CD4-positive, alpha-beta memory T cell (primary cell): ENCODE measurements at places on chromosomes 2 and 18. TPM values are rescaled to one million over a fixed set of nuclear protein-coding genes. Genes with fewer than 3 reads are reported as not detected.

Gene CYP20A1
- total RNA-seq = 50.8 TPM

Gene RAX
- not detected for total RNA-seq

Gene ITGA6
- total RNA-seq = 69.1 TPM

Gene LINC00305
- not detected for total RNA-seq

Gene NT5DC4
- not detected for total RNA-seq

Gene AQP12A
- not detected for total RNA-seq

DNA sequence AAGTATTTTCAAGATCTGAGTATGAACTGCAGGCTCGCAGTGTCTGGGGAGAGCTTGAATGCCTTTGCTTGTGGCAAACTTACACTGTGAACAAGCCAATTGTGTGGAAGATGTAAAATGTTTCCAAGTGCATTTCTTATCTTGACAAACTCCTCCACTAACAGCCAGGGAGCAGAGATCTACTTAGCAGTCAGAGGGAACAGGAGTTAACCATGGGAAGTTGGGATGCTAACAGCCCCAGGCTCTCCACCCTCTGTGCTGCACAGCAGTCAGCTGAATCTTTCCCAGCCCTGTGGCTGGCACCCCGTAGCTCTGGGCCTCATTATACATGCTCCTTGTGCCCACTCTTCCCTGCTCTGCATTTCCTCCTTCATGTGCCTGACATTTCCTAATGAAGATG is 450.2 kb downstream of the TSN start:
- no peaks in the 10 kb centered on the region for H3K27me3 ChIP-seq
- H3K27ac ChIP-seq = no peak overlapping the region
- no peaks in the 10 kb centered on the region for H3K4me1 ChIP-seq
- H3K4me3 ChIP-seq = no peak overlapping the region
- H3K36me3 ChIP-seq = no peaks in the 10 kb centered on the region

DNA sequence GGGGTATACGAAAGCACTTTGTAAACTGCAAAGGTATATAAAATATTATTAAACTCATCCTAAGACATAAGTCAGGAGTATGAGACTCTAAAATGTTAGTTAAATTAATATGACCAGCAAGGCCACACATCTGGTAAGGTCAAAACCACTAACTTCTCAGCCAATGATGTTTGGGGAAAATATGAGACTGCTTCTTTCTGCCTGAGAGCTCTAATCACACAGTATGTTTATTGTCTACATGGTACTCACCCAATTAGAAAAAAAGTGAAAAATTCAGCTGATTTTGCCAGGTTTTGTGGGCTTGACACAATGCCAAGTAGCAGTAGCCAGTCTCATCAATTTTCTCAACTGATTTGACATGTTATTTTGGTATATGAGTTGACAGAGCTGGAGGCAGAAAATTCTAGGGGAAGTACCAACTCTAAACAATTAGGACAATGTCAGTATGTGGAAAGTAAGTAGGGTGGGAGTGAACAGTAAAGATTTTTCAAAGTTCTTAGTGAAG is 87.3 kb downstream of the ALK start:
- no peak overlapping the region for H3K4me3 ChIP-seq
- no peaks in the 10 kb centered on the region for H3K27me3 ChIP-seq
- no peaks in the 10 kb centered on the region for H3K4me1 ChIP-seq
- H3K36me3 ChIP-seq = no peaks in the 10 kb centered on the region
- no peak for DNase-seq

DNA sequence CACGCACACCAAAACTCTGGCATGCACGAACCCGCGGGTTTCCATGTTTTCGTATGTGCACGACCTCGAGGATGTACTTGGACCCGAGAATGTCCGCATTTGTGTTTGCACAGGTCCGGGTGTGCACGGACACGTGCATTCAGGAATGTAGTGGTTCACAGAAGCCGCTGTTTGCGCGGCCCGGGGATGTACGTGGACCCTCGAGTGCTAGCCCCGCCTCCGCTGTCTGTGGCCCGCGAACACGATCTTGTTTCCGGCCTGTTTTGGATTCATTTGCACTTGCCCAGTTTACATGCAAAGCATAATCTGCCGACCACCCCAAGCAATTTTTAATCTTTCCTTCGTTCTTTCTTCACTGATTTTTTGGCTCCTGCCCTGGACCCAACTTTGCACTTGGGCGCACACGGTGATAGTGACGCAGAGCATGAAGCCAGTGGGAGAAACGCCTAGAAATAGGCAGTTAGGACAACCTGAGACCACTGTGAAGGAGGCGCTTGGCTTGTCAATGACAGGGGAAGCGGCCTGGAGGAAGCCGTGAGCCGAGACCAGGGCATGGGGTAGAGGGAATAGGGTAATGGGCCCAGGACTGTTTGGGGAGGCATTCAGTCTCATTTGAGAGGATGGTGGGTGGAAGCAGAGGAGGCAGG is 45.4 kb upstream of the PTMA start:
- H3K36me3 ChIP-seq = no peaks in the 10 kb centered on the region
- DNase-seq = no peak
- H3K27ac ChIP-seq = peak overlapping the region; percentile 86
- H3K4me3 ChIP-seq = peak overlapping the region; percentile 60

DNA sequence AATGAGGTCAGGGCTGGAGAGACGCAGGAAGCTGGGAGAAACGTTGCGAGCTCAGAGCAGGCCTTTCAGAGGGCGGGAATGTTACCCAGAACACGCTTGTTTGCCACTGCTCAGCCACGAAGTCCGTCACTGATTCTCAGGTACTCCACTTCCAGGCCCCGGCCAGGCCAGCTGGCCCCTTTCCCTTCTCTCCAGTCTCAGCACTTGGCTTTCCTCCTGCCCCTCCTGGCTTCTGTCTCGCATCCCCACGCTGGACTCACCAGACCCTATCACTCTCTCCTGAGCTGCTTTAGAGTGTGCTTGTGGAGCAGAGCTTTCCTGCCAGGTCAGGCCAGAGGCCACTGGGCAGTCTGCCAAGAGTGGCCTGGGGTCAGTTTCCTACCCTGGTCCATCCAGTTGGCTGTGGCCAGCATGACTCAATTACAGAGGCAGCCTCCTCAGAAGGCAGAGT is 151.4 kb downstream of the TWIST2 start:
- no peaks in the 10 kb centered on the region for H3K36me3 ChIP-seq
- no peak overlapping the region for H3K27ac ChIP-seq
- no peaks in the 10 kb centered on the region for H3K27me3 ChIP-seq
- H3K4me3 ChIP-seq = no peak overlapping the region

DNA sequence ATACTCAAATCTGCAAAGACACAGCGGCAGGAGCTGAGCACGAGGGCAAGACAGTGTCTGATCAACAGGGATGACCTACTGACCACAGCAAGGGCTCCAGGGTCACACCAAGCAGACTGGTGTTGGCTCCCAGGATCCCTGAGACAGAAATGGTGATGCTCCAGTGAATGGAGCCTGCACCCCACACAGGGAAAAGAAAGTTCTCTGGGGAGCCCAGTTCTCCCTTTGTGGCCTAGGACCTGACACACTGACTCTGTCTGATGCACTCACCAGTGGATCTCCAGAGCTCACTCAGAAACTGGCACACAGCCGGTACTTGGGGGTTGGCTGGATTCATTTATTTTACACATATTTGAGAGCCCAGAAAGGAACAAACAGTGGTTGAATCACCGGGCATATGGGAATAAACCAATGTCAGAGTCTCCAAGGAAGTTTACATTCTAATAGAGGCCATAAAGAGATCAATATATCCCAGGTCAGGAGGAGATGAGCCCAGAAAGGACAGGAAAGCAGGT is 215.6 kb upstream of the ARL4C start:
- H3K4me3 ChIP-seq = no peak overlapping the region
- H3K27me3 ChIP-seq = no peaks in the 10 kb centered on the region
- no peak overlapping the region for H3K27ac ChIP-seq
- H3K4me1 ChIP-seq = no peaks in the 10 kb centered on the region
- DNase-seq = no peak
- no peaks in the 10 kb centered on the region for H3K36me3 ChIP-seq

- DNase-seq = no peak
- no peak overlapping the region for H3K4me3 ChIP-seq
- no peaks in the 10 kb centered on the region for H3K27me3 ChIP-seq
- H3K27ac ChIP-seq = no peak overlapping the region
- H3K36me3 ChIP-seq = no peaks in the 10 kb centered on the region
Observed at GRCh38 chr2:181614874-181615638, 41.8 kb downstream of the CERKL start.

DNA sequence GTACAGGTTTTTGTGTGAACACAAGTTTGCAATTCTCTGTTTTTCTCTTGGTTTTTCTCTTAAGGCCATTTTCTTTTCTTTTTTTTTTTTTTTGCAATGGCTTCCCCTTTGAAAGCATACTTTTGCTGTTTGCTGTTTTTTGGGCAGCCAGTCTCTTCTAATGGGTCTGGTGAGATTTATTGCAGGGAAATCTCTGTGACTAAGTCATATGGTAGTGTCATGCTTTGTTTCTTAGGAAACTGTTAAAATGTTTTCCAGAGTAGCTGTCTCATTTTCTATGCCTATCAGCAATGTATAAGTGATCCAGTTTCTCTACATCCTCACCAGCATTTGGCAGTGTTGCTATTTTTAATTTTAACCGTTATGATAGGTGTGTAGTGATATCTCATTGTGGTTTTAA is 27.9 kb upstream of the CDCA7 start:
- H3K36me3 ChIP-seq = no peaks in the 10 kb centered on the region
- H3K27me3 ChIP-seq = no peaks in the 10 kb centered on the region
- DNase-seq = no peak
- no peak overlapping the region for H3K4me3 ChIP-seq

DNA sequence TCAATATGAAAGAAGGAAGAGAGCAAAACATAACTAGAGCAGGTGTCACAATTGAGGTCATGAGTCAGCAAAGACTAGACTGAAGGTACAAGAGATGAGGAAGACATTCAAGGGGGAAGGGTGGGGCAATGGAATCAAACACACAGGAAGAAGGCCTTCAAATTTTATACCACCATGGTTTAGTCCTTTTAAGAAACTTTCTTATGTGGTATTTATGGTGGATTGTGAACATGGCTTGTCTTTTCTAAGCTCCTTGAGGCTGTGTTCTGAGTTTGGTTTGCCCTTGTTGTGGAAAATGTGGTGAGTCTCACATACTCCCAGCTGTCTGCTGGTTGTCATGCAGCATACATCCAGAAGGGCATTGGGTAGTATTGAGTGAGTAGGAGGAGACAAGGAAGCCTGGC is 62.1 kb downstream of the NABP1 start:
- H3K27ac ChIP-seq = no peak overlapping the region
- H3K4me3 ChIP-seq = no peak overlapping the region
- no peaks in the 10 kb centered on the region for H3K36me3 ChIP-seq
- peak; percentile 84 for DNase-seq
